Ammon's horn (tissue), 1 donor: ENCODE measurements at places on chromosomes 6 and 20.

DNA sequence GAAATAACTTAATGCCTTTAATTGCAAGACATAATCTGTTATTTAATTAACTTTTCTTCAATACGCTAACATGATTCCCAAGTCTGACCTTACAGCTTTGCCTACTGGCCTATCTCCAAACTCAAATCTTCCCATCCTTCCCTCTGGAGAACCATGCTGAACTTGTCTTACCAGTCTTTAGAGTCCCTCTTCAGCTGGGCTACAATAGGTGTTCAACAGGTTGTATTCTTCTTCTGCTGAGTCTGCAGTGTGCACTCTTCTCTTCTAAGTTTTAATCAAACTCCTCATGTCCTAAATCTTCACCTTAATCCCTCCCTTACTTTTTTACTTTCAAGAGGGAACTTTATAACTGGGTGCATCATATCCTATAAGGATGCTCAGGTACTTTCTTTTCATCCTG lies 75.5 kb upstream of the TINAG start:
- no peak for DNase-seq

GRCh38 chr6:45686841-45687569 lies 309.3 kb upstream of the SUPT3H start:
- DNase-seq = no peak

DNA sequence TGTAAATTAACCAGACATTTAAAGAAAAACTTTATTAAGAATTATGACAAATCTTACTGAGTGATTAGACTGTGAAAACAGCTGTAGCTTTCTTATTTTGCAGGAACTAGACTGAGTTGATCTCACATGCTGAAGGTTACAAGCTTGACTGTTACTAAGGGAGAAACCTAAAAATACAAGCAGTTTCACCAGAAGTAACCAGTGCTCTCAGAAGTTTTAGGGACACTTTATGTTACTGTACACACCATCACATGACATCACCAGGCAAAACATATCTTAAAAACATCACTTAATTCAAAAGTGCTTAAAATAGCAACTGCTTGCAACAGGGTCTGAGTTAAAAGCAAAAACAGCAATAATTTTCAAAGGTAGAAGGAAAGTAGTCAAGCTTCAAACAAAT lies 5.4 kb downstream of the FBXO30 start:
- DNase-seq = no peak

DNA sequence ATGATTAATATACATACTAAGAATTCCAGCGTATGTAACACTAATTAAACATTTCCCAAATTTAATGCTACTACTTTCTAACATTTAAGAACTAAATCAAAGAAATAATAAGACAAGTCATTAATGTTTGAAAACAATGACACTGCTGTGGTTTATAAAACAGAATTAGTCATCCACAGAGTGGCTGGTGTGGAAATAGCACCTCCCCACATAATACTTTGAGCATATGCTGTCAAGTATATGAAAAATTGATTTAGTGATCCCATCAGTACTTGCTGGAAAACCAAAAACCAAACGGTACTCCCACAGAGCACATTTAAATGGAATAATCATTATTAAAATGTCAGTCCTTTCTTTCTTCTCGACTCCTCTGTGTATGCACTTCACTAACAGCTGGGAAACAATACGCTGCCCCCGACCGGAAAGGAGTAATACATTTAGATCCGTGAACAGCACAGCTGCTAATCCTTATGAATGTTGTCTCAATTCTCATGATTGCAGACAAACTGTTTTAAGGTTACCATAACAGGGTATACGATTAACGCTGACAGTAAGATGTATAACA lies 78.4 kb downstream of the PREP start:
- no peak for DNase-seq
